ENCODE measurements at places on chromosomes 6 and 20.

GRCh38 chr20:18904624-18905023 lies 91.0 kb downstream of the SCP2D1 start:
- DNase-seq = peak; percentile 17

DNA sequence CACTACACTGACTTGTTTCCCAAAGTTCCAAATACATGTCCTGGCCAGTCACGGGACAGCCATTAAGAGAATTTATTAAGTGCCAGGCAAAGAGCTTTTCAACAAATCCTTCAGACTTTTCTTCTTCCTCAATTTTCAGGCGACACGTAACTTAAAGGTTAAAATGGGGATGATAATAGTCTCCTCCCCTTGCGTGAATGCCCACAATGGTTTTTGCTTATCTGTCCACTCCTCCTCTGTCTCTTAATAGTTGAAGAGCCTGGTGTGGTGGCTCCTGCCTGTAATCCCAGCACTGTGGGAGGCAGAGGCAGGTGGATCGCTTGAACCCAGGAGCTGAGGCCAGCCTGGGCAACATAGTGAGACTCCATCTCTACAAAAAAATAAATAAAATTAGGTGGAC lies 11.4 kb upstream of the PARD6B start:
- DNase-seq = peak; percentile 72

DNA sequence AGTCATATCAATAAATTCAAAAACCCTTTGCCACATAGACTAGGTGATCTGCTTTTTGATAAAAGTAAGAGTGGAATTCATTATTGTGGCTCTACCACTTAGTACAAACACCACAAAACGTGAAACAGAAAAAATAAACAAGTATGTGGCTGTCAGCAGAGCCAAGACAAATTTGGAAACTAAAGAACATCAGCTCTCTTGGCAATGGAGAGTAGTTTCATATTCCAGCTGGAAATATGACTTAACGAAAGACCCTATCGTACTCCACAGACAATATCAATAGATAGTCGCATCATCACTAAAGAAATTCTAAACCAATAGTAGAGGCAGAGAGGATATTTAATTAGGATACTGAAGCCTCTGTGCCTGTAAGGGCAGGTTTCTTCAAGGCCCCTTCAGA lies 20.8 kb downstream of the TBX18 start:
- DNase-seq = no peak

- no peak for DNase-seq
Measured at GRCh38 chr6:16432075-16433032, 194.0 kb downstream of the GMPR start.

DNA sequence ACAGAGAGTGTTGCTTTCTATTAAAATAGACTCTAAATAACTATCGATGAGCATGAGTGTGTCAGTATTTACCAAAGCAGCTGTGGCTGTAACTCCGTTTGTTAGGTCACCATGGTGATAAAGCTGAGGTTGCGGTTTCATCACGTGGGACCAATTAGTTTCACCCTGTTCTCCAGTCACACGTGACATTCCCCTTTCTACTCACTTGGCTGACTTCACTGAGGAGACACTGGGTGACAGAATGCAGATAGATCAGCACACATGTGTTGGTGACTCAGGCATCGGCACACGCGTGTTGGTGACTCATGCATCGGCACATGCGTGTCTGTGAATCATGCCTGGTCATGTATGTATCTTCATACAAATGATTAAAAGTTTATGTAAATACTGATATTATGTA lies 285.4 kb downstream of the THBS2 start:
- DNase-seq = peak; percentile 3

DNA sequence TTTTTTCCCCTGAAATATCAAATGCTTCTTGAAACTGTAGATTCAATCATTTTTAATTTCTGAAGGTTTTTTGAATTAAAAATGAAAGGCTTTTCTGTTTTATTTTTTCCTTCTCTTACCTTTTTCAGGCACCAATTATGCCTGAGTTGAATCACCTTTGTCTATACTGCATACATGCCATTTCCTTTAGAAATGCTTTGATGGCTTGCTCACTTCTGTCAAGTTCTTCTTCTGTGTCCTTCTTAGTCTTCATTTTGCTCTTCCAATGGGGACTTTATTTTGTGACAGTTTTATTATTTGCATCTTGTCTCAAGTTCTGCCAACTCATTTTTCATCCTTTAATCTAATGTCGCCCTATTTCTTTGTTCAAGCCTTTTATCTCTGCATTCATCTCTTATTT lies 121.9 kb upstream of the PRL start:
- DNase-seq = no peak

GRCh38 chr6:152127432-152128165 lies 320.1 kb downstream of the ESR1 start:
- DNase-seq = no peak

- DNase-seq = no peak
Measured at GRCh38 chr6:73954881-73955280, 258.9 kb downstream of the CD109 start.

- DNase-seq = peak; percentile 73
Measured at GRCh38 chr6:125528621-125529041, 220.8 kb upstream of the HEY2 start.

- no peak for DNase-seq
Measured at GRCh38 chr6:37663019-37663810, 34.5 kb downstream of the MDGA1 start.

- no peak for DNase-seq
Measured at GRCh38 chr6:137423451-137424168, 70.6 kb downstream of the OLIG3 start.

- DNase-seq = no peak
Measured at GRCh38 chr6:115667478-115668026, 393.1 kb downstream of the FRK start.

GRCh38 chr6:135233686-135234491 lies 52.8 kb downstream of the MYB start:
- DNase-seq = no peak

- DNase-seq = no peak
Measured at GRCh38 chr6:170454512-170455285, 98.4 kb downstream of the PSMB1 start.

DNA sequence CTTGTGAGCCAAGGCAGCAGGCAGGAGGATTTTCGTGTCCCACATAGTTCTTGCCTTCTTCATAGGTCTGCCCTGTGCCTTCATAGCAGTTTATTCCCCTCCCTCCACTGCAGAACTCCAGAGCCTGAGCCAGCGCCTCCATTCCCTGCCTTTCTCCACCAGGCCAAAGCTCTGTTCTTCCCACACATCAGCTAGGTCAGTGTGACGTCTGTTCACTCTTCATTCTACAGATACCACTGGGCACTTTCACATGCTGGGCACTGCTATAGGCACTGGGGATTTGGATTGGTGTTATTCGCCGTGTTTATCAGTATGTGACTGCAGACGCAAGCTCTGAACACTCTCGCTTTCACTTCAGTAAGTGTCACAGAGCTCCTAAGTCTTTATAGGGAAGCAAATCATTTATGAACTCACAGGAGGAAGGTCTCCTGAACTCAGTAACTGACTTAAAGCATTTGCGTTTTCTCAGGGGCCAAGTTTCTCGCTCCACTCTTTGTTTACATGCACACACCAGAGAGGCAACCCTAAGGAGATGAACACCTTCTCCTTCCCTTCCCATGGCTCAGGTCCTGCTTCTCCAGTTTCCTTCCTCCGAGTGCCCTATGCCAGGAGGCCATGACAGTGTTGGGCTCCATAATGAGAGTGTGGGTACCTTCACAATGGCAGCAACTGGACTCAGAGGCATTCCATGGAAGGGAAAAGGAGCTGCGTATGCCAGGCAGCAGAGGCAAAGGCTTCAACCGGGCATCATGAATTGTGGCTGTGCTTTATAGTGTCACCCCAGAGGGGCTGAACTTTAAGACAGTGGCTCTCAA lies 6.3 kb upstream of the APMAP start:
- DNase-seq = no peak

DNA sequence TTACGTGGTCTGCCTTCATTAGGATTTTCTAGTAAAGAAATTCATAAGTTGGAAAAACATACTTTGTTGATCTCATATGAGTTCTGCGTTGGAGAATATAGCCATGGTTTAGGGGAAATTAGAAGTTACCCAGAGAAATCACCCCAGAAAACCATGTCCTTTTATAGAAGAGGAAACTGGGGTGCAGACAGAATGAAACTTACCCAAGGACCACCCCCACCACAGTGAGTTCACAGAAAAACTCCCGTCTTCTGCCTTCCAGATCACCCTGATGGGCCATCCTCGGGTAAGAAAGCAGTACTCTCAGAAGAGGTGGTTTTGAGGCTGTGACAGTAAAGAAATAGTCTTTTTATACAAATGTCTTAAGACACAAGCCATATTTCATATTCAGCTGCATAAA lies 25.1 kb upstream of the MAFB start:
- DNase-seq = no peak

- DNase-seq = no peak
Measured at GRCh38 chr6:10613077-10613476, 81.3 kb downstream of the C6orf52 start.

GRCh38 chr6:108748959-108749358 lies 99.3 kb upstream of the ARMC2 start:
- no peak for DNase-seq

DNA sequence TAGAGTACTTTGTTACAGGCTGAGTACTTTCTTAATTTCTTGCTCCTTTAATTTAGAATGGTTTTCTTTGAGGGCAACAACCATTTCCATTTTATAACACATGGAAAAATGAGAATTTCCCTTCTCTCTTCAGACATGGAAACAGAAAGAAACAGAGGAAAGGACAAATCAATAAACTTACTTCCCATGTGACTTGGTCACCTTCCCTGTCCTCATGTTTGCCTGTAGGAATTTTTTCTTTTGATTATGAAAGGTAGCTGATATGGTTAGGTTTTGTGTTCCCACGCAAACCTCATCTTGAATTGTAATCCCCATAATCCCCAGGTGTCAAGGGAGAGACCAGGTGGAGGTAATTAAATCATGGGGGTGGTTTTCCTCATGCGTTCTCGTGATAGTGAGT lies 169.7 kb downstream of the PHF3 start:
- DNase-seq = no peak

GRCh38 chr6:35230950-35231349 lies 17.2 kb downstream of the SCUBE3 start:
- DNase-seq = no peak

- DNase-seq = no peak
Measured at GRCh38 chr20:32366380-32366779, 8.2 kb downstream of the ASXL1 start.

DNA sequence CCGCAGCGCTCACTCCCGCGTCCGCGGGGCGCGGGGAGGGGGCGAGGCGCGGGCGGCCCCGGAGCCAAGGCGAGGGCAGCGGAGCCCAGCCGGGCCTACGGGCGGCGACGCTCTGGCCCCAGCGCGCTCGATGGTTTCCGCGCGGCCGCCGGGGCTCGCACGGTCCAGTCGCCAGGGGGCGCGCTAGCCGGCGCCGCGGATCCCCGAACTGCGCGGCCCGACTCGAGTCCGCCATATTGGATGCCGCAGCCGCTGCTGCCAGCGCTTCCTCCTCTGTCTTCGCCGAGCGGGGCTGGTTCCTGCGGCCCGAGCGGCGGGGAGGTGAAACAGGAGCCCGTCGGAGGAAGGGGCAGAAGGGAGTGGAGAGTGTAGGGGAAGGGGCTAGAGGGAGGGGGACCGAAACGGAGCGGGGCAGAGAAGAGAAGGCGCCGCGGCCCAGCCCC lies at the start of gene SCAF8:
SCAF8 (plus strand) TSS at position 234 of the 443 bp plus-strand sequence. CDS start 485 bp downstream, outside the sequence.
- peak; percentile 91 for DNase-seq

GRCh38 chr20:13898012-13898612 lies 92.3 kb downstream of the SEL1L2 start:
- peak; percentile 14 for DNase-seq

DNA sequence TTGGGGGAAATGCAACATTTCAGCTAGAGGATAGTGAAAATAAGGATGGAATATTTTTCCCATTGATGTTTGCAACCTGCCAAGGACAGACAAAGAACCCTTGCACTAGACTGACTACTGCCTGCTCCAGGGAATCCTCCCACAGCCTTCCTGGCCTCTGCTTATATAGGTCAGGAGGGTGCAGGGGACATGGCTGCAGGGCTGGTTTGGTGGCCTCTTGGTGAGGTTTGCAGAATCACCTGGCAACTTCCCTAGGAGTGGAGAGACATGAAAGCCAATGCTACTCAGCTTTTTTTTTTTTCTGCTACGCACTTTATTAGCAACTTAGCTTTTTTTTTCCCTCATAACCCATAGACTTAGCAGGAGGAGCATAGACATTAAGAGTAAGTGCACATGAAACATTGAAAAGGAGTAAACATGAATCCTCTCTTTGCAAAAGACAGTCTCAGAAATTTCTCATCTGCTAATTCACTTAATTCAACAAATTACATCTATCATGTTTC lies 39.8 kb upstream of the CDYL start:
- DNase-seq = no peak

DNA sequence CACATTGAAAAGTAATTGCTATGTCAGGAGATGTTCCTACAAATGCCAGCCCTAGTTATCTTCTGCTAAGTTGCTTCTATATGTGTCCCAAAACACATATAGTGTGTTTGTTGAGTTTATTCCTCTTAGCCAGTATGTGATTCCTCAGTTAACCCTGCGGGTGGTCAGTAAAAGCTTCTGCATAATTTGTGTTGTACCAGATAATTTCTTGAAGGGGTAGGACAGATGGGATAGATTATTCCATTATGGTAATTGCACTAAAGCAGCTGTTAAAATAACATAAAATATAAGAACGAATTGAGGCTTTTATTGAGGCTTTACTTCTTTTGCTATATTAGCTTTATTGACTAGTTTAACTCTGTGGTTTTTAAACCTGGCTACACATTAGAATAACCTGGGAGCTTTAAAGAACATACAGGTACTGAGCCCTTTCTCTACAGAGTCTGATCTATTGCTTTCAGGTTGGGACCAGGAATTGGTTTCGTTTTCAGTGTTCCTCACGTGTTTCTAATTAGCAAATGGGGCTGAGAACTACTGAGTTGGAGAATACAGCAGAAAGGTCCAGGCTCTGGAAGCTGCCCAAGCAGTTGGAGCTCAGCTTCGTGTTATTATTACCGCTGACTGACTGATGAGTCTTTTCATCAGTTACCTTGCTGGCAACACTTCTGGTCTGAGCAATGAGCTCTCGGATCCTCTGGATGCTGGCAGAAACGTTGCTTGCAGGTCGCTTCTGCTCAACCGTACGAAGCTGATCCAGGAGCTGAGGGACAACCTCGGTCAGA lies 56.9 kb downstream of the FAM229B start:
- DNase-seq = no peak

- no peak for DNase-seq
Measured at GRCh38 chr20:21609221-21609620, 95.4 kb upstream of the NKX2-2 start.

DNA sequence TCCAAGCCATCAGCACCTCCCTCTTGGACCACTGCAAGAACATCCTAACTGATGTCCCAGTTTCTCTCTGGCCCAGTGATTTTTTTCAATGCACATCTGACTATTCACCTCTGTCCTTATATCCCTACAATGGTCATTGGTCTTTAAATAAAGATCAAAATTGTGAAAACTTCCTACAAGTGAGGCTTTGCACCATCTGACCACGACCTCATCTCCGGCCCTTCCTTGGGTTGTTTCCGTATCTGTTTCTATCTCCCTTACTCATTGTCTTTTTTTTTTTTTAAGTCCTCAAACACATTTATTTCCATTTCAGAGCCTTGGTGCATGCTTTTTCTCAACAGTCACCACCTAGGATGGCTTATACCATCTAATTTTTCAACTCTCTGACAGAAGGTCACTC lies 88.1 kb downstream of the IPCEF1 start:
- no peak for DNase-seq

- peak; percentile 9 for DNase-seq
Measured at GRCh38 chr6:132259070-132259469, 142.2 kb downstream of the MOXD1 start.

GRCh38 chr6:152904678-152905077 lies 78.2 kb downstream of the FBXO5 start:
- no peak for DNase-seq

GRCh38 chr6:6993503-6994237 lies 114.1 kb upstream of the RREB1 start:
- DNase-seq = no peak

GRCh38 chr6:31900917-31901414 lies 920 bp downstream of the ZBTB12 start:
- DNase-seq = no peak

Data from hematopoietic multipotent progenitor cell treated with erythropoietin and hydrocortisone succinate and interleukin-3 and kit ligand, for 4 days (in vitro differentiated cells).